ENCODE measurements at places on chromosomes 2 and 18. TPM values are rescaled to one million over a fixed set of nuclear protein-coding genes. Genes with fewer than 3 reads are reported as not detected.

Gene GALNT13
- 3.1 TPM for total RNA-seq

Gene TMEM17
- 3.9 TPM for total RNA-seq

DNA sequence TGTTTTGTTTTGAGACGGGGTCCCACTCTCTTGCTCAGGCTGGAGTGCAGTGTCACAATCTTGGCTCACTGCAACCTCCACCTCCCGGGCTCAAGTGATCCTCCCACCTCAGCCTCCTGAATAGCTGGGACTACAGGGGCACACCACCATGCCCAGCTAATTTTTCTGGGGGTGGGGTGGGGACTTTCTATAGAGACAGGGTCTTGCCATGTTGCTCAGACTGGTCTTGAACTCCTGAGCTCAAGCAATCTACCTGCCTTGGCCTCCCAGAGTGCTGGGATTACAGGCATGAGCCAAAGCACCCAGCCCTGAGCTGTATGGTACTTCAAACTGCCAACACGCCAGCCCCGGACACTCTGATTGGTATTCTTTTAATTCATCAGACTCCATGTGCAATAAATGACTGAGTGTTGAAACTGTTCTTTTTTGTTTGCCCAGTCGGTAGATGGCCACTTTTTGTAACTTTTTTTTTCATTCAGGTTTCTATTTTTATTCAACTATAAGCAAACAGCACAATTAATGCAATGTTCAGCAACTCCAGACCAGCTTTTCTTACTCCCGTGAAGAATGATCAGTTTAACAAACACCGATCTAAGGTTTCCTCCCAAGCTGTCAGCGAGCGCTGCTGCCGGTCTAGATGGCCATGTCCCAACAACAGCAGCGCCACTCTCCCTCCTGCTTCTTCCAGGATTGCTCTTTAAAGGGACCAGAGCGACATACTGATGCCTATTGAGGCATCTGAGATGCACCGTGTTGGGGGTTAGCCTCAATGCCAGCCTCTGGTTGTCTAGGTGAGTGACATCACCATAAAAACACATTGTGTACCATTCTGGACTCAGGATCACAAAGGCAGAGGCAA lies 12.5 kb upstream of the TGOLN2 start:
- DNase-seq, result no peak
- H3K27me3 ChIP-seq, result no peaks in the 10 kb centered on the region
- no peaks in the 10 kb centered on the region for H3K4me1 ChIP-seq
- H3K36me3 ChIP-seq, result peaks cover 5% of the 10 kb centered on the region

Gene RFTN2
- 22.6 TPM for total RNA-seq

GRCh38 chr2:177771191-177771590 lies 301.4 kb downstream of the PDE11A start:
- H3K27me3 ChIP-seq, result no peaks in the 10 kb centered on the region
- H3K4me3 ChIP-seq, result no peak overlapping the region
- H3K4me1 ChIP-seq, result no peaks in the 10 kb centered on the region
- no peaks in the 10 kb centered on the region for H3K36me3 ChIP-seq
- DNase-seq, result no peak

DNA sequence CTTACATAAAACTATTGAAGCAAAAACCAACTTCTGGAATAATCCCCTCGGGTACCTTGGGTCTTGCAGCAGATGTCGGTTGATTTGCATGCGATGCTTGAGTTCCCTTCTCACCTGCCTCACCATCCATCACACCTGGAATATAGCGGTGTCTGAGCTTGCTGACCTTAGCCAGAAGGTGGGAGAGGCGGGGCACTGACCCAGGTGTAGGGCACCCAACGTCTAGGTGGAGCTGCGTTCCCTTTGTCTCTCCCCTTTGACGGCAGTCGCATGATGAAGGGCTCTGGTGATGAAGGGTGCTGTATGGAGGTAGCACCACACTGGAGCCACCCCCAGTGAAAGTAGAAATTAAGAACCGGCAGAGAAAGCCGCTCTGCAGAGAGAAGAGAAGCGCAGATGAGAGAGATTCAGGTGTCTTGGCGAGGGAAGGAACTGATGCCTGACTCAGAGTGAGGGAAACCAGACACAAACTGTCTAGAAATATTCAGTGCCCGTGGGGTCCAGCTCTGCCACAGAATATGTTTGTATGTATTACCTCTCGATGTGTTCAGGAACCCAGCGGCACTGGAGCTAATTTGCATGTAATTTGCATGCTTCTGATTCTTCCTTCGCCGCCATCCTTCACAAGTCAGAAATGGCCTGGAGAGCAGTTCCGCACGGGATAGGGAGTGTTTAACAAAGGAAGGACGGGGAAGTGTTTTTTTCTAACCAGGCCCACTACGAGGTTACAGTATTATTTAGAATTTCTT lies 19.4 kb upstream of the MBP start:
- no peaks in the 10 kb centered on the region for H3K36me3 ChIP-seq
- no peaks in the 10 kb centered on the region for H3K27me3 ChIP-seq
- no peaks in the 10 kb centered on the region for H3K4me1 ChIP-seq
- no peak overlapping the region for H3K4me3 ChIP-seq

Gene CCNT2
- 83.9 TPM for total RNA-seq

Gene HOXD4
- 1.1 TPM for total RNA-seq

- no peaks in the 10 kb centered on the region for H3K4me1 ChIP-seq
- H3K36me3 ChIP-seq, result no peaks in the 10 kb centered on the region
- no peaks in the 10 kb centered on the region for H3K27me3 ChIP-seq
- DNase-seq, result no peak
Measured at GRCh38 chr2:58950795-58951462, 709.8 kb upstream of the FANCL start.

DNA sequence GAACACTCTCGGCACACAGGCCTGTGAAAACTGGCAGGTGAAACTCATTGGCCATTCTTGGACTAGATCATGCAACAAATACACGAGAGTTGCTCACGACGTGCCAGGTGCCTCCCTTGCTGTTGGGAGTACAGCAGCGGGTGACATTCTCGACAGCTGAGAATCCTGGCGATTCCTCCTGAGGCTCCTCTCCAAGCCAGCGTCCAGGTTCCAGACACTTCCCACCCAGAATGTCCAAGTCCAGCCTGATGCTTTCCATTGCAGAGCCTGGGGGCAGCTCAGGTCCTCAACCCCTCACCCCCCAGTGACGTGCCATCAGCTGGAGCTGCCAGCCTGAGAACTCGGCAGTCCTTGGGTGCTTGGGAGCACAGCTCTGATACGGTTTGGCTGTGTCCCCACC lies 124.2 kb downstream of the PXDN start:
- no peak overlapping the region for H3K4me3 ChIP-seq
- H3K27me3 ChIP-seq, result no peaks in the 10 kb centered on the region
- peaks cover 4% of the 10 kb centered on the region for H3K4me1 ChIP-seq
- H3K36me3 ChIP-seq, result no peaks in the 10 kb centered on the region
- no peak for DNase-seq

- H3K4me1 ChIP-seq, result peaks cover 3% of the 10 kb centered on the region
- H3K36me3 ChIP-seq, result no peaks in the 10 kb centered on the region
- no peak overlapping the region for H3K27ac ChIP-seq
- H3K27me3 ChIP-seq, result no peaks in the 10 kb centered on the region
- no peak overlapping the region for H3K4me3 ChIP-seq
Measured at GRCh38 chr2:3107567-3107966, 270.1 kb downstream of the EIPR1 start.

GRCh38 chr2:126908721-126909177 lies 10.1 kb downstream of the TEX51 start:
- no peak overlapping the region for H3K4me3 ChIP-seq
- H3K27me3 ChIP-seq, result no peaks in the 10 kb centered on the region
- peaks cover 3% of the 10 kb centered on the region for H3K4me1 ChIP-seq

Measured in lung (tissue), 17 donors.